ENCODE measurements at places on chromosomes 6 and 20.

DNA sequence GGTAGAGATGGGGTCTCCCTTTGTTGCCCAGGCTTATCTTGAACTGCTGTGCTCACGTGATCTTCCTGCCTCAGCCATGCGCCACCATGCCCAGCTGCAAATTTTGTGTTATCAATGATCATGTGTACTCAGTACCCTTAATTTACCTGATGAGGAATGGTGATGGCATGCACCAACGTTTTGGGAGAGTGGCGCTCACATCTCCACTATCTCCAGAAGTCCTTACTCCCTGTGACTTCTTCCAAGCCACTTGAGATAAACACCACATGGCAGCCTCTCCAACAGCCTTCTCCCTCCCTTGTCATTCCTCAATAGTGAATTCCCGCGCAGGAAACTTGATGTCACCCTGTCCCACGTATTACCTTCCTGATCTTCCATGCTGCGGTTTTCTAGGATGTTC, 58.1 kb downstream of the PSMG4 start:
- DNase-seq: no peak

DNA sequence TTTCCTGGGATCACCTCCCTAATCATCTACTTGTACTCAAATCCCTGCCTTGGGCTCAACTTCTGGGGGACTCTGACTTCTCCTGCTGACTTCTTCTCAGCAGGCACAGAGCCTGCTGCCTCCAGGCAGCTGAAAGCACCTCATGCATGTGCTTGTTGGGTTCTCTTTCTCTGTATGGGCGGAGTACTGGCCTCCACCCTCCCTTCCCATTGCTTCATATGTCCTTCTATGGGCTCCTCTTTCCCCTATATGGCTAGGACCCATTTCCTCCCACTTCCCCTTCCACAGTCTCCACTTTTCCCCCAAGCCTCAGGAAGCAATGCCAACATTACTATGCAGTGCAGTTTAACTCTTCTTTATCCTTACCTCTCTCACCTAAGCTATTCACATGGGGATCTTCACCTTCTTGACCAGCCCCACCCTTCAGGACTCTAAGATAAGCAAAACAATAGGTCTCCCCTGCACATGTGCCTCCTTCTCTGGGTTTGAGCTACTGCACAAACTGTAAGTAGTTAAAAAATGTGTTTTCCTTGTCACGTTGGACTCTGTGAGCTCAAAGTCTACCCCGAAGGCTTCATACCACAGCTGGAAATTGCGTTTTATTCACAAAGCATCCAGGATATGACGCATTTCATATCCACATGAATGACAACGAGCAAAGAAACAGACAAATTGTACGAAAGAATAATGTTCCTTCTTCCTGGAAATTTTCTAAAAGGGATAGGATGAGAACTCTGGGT, 93.7 kb downstream of the CDS2 start:
- DNase-seq: no peak

- DNase-seq: no peak
Observed at GRCh38 chr20:5039255-5039657, 37.9 kb upstream of the SLC23A2 start.

DNA sequence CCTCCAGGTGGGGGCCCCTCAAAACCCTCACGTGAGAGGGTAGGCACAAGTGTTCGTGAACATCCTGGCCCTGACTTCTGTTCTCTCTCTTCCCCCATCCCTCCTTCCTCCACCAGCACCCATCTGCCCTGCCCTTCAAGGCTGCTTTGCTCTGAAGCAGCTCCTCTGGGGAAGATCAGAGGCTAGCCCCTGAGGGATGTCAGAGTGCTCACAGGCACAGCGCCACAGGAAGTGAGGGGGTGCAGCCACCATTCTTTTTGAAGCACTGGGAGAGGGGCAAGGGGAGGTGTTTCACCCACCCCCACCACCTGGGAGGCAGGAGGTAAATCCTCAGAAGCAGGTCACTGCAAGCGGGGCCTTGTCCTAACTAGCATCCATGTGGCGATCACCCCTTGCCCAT, 11.4 kb downstream of the MOCS1 start:
- DNase-seq: no peak

DNA sequence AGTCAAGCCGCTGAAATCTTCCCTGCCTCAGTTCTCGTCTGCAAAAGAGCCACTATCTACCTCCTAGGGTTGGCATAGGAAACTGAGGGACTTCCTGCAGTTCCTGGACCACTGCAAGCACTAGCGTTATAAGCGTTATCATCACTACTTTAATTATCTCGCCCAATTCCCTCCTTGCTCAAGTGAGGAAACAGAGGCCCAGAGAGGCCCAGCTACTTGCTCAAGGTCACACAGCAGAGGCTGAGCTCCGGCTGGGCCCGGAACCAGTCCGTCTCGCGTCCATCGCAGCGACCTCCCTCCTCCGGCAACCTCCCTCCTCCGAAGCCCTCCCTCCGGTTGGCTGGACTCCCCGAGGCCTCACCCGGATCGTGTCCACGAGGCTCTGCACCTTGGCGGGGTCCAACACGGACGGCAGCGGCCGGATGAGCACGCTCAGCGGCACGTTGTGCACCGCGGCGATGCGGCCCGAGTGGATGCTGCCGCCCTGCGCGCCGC, 338 bp downstream of the SRXN1 start:
- no peak for DNase-seq

- no peak for DNase-seq
Observed at GRCh38 chr20:24985802-24986201, 6.7 kb downstream of the APMAP start.

- DNase-seq: no peak
Observed at GRCh38 chr6:38533064-38533463, 106.7 kb downstream of the BTBD9 start.

GRCh38 chr6:73129653-73130443, 95.4 kb downstream of the KHDC1L start:
- DNase-seq: peak; percentile 78

GRCh38 chr6:46606338-46606737, 46.3 kb downstream of the CYP39A1 start:
- DNase-seq: no peak

Data from stimulated activated CD4-positive, alpha-beta T cell treated with anti-CD3 and anti-CD28 coated beads, Interleukin-12 subunit alpha, Interleukin-12 subunit beta, amount 100 ng/mL, for 48 hours (primary cell).